ENCODE measurements at places on chromosomes 7 and 10.
A peak's percentile ranks its signal among the peaks of the same experiment; 100 is the strongest.

DNA sequence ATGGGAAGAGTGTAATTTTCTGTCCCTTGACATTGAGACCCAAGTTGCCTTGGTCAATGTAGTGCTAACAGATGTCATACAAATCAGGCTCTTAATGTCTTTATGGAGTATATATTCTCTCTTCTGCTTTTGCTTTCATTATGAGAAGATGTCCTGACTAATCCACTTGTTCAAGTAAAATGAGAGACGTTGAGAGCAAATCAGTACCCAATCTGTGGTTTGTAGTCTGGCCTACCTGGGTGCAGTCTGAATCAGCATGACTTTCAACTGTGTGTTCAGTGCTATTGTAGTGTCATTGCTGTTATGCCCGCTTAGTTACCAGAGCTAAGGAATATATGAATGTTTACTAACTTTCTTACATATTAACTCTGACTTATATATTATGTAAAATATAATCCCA lies 612.4 kb downstream of the ANKRD7 start:
- no peak for DNase-seq

GRCh38 chr7:1369916-1370657 lies 89.2 kb downstream of the MICALL2 start:
- no peak for DNase-seq

- DNase-seq = no peak
Measured at GRCh38 chr10:84097787-84098353, 41.4 kb upstream of the GHITM start.

DNA sequence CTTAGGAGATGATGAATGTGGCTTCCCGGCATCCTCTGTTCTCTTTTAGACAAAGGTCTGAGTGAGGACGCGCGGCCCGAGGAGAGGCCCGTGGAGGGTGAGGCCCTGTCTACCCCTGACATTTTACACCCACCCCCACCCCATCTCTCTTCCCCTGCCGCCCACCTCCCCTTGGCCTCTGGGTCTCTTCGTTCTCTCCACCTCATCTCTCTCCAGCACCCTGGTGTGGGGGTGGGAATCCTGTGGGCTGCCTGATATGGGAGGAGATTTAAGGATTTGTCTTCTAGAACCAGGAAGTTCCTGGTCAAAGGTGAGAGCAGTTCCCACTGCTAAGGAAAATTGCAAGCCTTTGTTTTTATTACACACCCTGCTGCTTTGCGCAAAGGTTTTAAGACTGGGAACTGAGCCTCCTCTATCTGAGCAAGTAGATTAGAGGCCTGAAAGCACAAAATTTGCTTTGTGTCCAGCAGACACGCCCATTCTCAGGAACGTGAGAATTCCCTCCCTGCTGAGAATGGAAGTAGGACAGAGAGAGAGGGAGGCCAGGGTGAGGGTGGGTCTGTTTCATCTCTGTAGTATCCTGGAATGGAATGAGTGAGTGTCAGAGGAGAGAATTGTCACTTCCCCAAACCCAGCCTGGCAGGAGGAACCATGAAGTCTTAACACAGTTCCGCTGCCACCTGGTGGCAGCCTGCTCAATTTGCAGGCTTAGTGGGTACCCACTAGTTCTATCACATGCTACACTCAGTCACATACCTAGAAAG lies 91.2 kb downstream of the GTF2IRD1 start:
- no peak for DNase-seq

- no peak for DNase-seq
Measured at GRCh38 chr10:1364151-1364910, 308.1 kb downstream of the WDR37 start.

- DNase-seq = no peak
Measured at GRCh38 chr7:91915401-91916050, 25.1 kb upstream of the AKAP9 start.

- peak; percentile 97 for DNase-seq
Measured at GRCh38 chr10:95229724-95230627, 35.9 kb downstream of the ACSM6 start.

DNA sequence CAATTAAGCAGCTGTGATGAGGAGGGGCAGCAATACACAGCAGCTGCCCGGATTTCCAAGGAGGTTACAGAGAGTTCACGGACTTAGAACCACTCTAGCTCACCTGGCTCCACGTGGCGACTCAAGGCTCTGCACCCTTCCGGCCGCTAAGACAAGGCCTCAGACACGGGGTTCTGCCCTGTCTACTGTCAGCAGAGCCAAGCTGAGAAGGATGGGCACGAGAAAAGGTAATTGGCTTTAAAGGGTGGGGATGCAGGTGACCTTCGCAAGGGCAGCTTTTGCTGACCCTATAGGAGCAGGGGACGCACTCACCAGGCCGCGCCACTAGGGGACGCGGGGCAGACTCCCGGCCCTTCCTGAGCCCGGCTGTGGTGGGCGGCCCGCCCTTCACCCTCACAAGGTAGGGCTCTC lies 152.4 kb downstream of the KIF20B start:
- no peak for DNase-seq

DNA sequence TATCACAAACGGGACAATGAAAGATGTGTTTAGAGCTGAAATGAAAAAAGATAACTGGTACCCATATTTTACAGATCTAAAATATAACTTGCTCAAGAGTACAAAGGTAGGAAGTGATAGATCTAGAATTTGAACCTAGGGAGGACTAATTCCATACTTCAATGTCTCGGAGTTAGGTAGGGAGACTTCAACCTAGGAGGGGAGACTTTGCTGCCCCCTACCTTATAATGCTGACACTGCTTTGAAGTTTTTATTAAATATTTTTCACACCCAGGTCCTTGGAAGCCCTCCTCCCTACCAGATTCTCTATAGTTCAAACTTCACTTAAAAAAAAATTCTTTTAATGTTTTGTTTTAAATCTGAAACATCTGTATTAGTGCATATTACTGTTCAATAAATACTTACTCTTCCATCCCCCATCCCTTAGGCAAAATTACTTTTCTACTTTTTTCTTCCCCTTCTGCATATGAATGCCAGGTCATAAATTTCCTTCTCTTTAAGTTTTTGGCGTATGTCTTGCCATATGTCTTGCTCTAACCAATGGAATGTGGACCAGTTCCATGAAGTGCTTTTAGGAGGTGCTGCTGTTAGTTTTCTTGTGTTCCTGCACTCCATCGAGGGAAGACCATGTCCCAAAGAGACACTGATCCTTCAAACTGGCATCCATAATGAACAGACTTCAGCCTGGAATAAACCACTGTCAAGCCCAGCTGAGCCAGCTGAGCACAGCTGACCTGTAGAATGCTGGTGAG lies 57.8 kb downstream of the MICU1 start:
- DNase-seq = no peak

GRCh38 chr7:20352573-20353306 lies 22.0 kb downstream of the ITGB8 start:
- no peak for DNase-seq

GRCh38 chr10:47317251-47317650 lies 5.0 kb upstream of the GDF2 start:
- DNase-seq = no peak

DNA sequence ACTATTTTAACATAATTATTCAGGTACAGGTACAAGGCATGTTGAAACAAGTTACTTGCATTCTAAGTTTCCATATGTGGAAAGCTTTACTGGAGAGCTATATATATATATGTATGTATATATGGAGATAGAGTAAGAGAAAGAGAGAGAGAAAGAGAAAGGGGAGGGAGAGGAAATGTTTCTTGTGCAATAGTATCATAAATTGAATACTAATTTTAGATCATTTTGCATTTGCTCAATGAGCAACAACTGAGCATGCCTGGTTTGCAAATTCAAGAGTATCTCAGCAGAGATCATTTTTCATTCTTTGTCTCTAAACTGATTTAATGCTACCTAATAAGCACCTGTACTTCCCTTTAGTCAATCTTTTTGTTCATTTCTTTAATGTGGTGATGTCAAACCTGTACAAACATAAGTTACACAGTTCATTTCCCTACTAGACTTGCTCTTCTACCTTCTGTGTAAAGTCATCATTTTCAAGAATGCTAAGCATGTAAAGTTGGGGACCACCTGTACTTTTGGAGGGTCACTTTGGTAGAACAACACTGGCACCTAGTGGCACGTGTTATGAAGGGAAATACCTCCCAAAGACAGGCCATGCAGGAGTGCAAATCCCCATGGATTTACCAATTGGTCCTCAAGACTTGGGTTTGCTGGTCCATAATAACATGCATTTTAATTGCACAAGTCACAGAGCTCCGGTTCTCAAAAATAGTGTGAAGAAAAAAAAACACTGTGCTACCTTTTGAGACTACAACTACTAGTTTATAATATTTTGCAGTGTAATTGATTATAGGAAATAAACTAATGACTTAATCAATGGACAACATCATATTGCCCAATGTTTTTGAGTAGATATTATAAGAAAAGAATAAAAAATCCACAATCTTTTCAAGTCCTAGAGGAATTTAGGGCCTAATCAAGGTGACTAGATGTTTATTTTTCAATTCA lies 431.2 kb upstream of the IGFBP3 start:
- DNase-seq = no peak

GRCh38 chr10:75827587-75828021 lies 396.2 kb downstream of the LRMDA start:
- DNase-seq = no peak

DNA sequence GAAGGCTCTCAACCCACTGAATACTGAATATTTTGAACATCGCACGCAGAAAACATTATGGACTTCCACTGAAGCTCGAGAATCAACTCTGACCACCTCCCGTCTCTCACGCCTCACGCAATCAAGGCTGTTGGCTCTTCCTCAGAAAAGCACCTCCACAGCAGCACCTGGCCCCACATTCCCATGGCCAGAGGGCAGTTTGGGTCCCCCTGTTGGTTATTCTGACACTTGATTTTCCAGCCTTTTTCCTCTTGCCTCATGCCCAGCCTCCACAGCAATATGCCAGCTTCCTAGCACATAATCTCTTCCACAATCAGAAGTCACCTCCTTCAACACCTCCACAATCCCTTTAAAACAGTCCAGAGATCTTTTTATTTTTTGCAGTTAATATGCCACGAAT lies 55.9 kb downstream of the SVOPL start:
- no peak for DNase-seq

DNA sequence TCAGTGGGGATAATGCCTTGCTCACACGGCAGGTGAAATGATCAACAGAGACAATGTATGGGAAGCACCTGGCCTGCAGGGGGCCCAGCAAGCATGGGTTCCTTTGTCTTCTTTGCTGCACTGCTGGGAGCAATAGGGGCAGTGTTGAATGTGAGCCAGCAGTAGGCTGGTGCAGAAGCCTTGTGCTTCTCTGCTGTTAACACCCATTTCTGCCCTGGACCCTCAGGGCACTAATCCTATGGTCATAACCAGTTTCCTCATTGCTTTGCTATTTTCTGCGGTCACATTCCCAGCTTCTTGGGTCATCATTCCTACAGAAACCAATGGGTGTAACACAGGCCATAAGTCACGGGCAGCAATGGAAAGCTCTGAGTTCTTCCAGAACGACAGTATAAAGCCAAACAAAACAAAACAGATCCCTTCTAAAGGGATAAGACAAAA lies 10.9 kb upstream of the LGI1 start:
- DNase-seq = peak; percentile 81

DNA sequence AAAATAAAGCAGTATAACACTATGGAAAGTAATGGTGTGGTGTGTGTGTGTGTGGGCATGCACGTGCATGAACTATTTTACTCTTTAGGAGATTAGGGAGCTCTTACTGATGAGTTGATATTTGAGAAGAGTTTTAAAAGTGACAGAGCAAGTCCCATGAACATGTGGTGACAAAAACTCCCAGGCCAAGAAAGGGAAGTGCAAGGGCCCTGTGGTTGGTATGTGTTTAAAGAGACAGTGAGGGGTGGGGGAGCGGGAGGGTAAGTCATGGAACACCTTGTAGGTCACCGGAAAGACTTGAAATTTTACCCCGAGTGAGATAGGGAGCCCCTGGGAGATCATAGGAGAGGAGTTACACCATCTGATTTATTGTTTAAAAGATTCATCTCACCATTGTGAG lies 63.3 kb downstream of the AKR1B1 start:
- no peak for DNase-seq

GRCh38 chr7:150538259-150538658 lies 23.6 kb downstream of the GIMAP7 start:
- no peak for DNase-seq

- no peak for DNase-seq
Measured at GRCh38 chr7:106740806-106741205, 79.8 kb upstream of the CCDC71L start.

DNA sequence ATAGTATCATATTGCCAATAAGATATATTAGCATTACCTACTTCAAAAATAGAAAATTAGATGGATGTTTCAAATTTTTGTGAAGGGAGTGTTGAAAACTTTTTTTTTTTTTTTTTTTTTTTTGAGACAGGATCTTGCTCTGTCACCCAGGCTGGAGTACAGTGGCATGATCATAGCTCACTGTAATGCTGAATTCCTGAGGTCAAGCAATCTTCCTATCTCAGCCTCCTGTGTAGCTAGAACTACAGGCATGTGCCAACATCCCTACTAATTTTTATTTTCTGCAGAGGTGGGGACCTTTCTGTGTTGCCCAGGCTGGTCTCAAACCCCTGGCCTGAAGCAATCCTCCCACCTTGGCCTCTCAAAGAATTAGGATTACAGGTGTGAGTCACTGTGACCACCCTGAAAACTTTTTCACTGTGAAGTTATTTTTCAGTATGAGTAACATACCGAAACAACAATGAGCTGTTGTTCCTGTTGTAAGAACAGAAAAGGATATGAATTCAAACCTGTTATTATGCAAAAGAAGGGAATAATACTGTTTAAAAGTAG lies 266.9 kb downstream of the NEBL start:
- DNase-seq = no peak

- no peak for DNase-seq
Measured at GRCh38 chr7:131919920-131920709, 363.7 kb upstream of the PODXL start.

DNA sequence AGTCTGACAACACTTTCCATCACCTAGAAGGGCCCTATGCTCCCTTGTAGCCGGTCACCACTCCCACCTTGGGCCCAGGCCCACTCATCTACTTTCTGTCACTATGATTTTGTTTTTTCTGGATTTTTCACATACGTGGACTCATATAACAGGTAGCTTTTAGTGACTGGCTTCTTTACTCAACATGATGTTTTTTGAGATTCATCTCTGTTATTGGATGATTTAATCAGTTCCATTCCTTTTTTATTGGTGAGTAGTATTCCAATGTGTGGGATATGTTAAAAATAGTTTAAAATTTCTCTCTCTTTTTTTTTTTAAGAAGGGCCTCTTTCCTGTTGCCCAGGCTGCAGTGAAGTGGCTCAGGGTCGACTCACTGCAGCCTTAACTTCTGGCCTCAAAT lies 9.3 kb downstream of the PALD1 start:
- no peak for DNase-seq

- no peak for DNase-seq
Measured at GRCh38 chr10:75720157-75720556, 288.7 kb downstream of the LRMDA start.

GRCh38 chr10:25036381-25036780 lies 20.0 kb downstream of the THNSL1 start:
- no peak for DNase-seq

- DNase-seq = no peak
Measured at GRCh38 chr10:86100581-86101061, 266.0 kb downstream of the GRID1 start.

GRCh38 chr10:102585026-102585425 lies 59.3 kb upstream of the TRIM8 start:
- no peak for DNase-seq

- no peak for DNase-seq
Measured at GRCh38 chr10:17037910-17038309, 91.7 kb downstream of the CUBN start.

GRCh38 chr7:6530626-6531491 lies 20.4 kb downstream of the GRID2IP start:
- DNase-seq = no peak

Measured in AG04449 (cell line).